GM23248 (cell line): ENCODE measurements at places on chromosomes 3 and 15. TPM values are rescaled to one million over a fixed set of nuclear protein-coding genes. Genes with fewer than 3 reads are reported as not detected.

GRCh38 chr3:155012584-155012983 is 67.5 kb upstream of the MME start:
- H3K27me3 ChIP-seq, result no peaks in the 10 kb centered on the region
- no peak overlapping the region for H3K27ac ChIP-seq
- no peak for DNase-seq
- no peaks in the 10 kb centered on the region for H3K36me3 ChIP-seq

DNA sequence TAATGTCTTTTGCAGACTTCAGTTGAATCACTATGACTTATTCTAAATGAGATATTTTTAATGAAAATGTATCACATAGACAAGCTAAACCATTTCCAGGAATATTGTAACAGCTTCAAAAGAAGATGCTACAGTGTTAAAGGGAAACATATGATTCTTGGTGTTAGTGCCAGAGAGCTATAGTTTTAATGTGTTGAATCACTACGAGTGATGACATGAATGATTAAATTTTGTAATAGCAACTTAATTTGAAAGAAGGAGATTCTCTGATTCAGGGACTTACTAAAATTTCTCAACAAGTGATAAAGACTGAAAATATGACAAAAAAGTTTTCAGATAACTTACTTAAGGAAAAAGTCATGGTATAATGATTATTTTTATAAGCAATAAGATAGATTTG is 267.3 kb upstream of the SLITRK3 start:
- H3K27ac ChIP-seq, result no peak overlapping the region
- H3K36me3 ChIP-seq, result no peaks in the 10 kb centered on the region; the same call in 1 of the 2 replicates
- no peak overlapping the region for H3K4me3 ChIP-seq
- H3K4me1 ChIP-seq, result no peaks in the 10 kb centered on the region

DNA sequence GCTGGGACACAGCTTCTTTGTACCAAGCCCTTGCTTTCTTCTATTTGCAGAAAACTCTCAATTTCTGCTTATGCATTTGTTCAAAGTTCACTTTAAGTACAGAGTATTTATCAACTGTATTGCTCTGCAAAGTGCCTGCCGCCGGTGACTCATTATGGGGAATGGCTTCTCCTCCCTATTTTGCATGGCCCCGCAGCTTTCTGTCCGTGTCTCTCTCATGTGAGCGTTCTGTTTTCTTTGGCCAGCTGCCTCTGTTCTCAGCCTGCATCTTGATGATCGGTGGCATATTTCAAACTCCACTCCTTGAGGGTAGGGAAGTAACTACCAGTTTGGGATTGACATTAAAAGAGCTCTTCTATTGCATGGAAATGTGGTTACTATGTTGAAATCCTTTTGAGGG is 28.6 kb upstream of the ST8SIA2 start:
- H3K4me3 ChIP-seq, result no peak overlapping the region
- no peak overlapping the region for H3K27ac ChIP-seq
- no peaks in the 10 kb centered on the region for H3K36me3 ChIP-seq
- no peak for DNase-seq

DAZL gene
- total RNA-seq, result not detected in 2 replicates

GRCh38 chr3:196138482-196139254 is 56.8 kb upstream of the TFRC start:
- H3K4me1 ChIP-seq, result no peaks in the 10 kb centered on the region
- H3K27me3 ChIP-seq, result 0 out of 2 replicates have a peak, but pooled peaks cover 9% of the 10 kb centered on the region
- peak; percentile 51 for DNase-seq
- no peaks in the 10 kb centered on the region for H3K36me3 ChIP-seq
- no peak overlapping the region for H3K27ac ChIP-seq

- H3K27me3 ChIP-seq, result no peaks in the 10 kb centered on the region
- no peak for DNase-seq
- H3K4me1 ChIP-seq, result peaks cover 6% of the 10 kb centered on the region; the same call in 1 of the 2 replicates
- H3K36me3 ChIP-seq, result no peaks in the 10 kb centered on the region
Measured at GRCh38 chr3:141250342-141250741, 18.7 kb downstream of the PXYLP1 start.

GRCh38 chr15:49265911-49266310 is 95.9 kb downstream of the GALK2 start:
- H3K36me3 ChIP-seq, result no peaks in the 10 kb centered on the region
- H3K4me3 ChIP-seq, result no peak overlapping the region
- no peak overlapping the region for H3K27ac ChIP-seq
- H3K4me1 ChIP-seq, result peaks cover 13% of the 10 kb centered on the region
- H3K27me3 ChIP-seq, result no peaks in the 10 kb centered on the region
